GF-D8 (cell line): ENCODE measurements at places on chromosomes 2 and 18.

DNA sequence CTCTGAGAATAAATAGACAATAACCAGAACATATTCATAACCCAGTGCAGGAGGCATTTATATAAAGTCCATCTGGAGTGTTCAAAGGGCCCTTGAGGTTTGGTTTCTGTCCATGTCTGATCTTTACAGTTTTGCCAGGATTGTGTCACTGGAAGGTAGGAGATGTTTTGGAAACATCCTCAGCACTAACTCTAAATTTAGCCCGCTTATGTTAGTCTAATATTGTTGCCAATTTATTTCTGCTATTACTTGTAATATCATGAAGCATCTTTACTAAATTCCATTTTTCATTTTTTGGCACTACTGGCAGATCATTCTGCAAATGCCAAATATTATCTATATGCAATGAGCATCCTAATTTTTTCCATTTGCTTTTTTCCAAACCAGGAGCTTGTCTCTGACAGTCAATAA, 22.4 kb upstream of the REV1 start:
- no peak for DNase-seq

- DNase-seq, result peak; percentile 98
Measured at GRCh38 chr2:10382354-10383061, 65.6 kb downstream of the ODC1 start.

GRCh38 chr2:72325592-72326422, 178.1 kb upstream of the CYP26B1 start:
- DNase-seq, result no peak

- no peak for DNase-seq
Measured at GRCh38 chr2:239068411-239068810, 220.5 kb downstream of the TWIST2 start.

- DNase-seq, result no peak
Measured at GRCh38 chr2:240413813-240414429, 21.5 kb upstream of the GPC1 start.

GRCh38 chr2:189610700-189611099, 30.1 kb upstream of the SLC40A1 start:
- DNase-seq, result no peak

- DNase-seq, result no peak
Measured at GRCh38 chr18:78589916-78590437, 389.6 kb upstream of the SALL3 start.

DNA sequence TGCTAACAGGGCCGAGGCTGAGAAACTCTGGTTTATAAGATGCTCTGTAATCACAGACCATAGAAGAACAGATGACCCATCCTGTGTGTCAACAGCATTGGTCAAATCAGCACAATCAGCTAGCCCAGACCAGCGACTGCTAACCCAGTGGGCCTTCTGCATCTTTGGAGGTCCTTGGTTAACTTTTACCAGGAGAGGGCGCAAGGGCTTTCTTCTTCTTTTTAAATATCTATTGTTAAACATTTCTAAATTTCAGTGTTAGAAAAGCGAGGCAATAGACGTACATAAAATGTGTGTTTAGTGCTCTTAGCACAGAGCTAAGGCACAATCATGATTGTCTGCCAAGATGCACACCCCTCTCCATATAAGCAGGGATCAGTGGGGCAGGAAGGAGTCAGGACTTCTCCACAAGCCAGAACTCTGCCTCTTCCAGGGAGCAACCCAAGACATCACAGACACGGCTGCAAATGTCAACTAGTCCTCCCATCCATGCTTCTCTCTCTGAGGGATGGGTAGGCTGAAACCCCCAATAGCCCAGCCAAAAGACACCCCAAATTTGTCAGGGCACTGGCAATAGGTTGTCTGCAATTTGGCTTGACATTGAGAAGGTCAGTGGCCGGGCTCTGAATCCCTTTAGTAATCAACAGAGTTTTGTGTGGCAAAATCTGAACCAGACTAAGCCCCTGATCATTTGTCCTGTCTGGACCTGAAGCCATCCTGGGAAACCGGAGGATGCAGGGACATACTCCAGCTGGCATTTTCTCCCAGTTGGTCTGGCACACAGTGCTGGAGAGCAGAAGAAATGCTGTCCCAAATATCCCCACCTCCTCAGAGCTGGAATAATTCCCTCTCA, 188.2 kb downstream of the BCL2 start:
- DNase-seq, result no peak

DNA sequence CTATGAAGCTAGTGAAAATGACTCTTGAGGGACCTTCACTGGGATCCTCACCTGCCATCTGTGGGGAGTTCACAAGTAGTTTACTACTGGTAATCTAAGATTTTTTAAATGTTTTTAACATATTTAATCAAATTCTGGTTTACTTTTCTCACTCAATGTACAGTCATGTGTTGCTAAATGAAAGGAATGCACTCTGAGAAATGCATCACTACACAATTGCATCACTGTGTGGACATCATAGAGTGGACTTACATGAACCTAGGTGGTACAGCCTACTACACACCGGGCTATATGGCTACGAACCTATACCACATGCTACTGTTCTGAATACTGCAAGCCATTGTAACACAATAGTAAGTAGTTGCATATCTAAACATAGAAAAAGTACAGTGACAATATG, 528.0 kb downstream of the BCL11A start:
- DNase-seq, result no peak

DNA sequence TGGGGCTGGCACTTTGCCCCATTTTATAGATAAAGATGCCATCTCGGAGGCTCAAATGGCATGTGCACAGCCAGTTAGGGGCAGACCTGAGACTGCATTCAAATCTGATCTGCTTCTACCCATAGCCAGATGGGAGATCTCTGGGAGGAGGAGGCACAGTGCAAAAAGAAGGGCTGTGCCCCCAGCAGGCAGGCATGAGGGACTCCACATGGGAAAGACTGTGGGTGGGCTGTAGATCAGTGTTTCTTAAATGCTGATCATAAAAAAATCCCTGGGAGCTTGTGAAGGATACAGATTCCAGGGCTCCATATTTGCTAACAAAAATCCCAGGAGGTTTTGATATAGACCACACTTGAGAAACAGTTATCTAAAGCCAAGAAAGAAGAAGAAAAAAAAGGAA, 15.2 kb downstream of the PAX8 start:
- no peak for DNase-seq
